ENCODE measurements at places on chromosomes 11 and 22. TPM values are rescaled to one million over a fixed set of nuclear protein-coding genes. Genes with fewer than 3 reads are reported as not detected.

Gene MMP27
- polyA plus RNA-seq: 0.04 TPM

Gene MMP13
- polyA plus RNA-seq: not detected

Gene TMEM25
- 5.3 TPM for polyA plus RNA-seq

Gene TRPM5
- polyA plus RNA-seq: not detected

Gene B4GAT1
- polyA plus RNA-seq: 4.9 TPM

Gene ACTN3
- 0.02 TPM for polyA plus RNA-seq

Gene CNGA4
- 0.06 TPM for polyA plus RNA-seq

Gene RAPSN
- 0.13 TPM for polyA plus RNA-seq

Gene SOX10
- 0.63 TPM for polyA plus RNA-seq

Gene FOLR3
- polyA plus RNA-seq: 0.41 TPM

Gene CLTCL1
- 2.8 TPM for polyA plus RNA-seq

Gene OR52H1
- not detected for polyA plus RNA-seq

Gene IGLL1
- not detected for polyA plus RNA-seq

Gene ARHGAP20
- 0.60 TPM for polyA plus RNA-seq

Gene OR5L2
- not detected for polyA plus RNA-seq

Gene B3GAT1
- polyA plus RNA-seq: 0.10 TPM

Gene LYVE1
- polyA plus RNA-seq: 4.1 TPM

Gene P4HA3
- polyA plus RNA-seq: 0.08 TPM

Gene ANGPTL5
- polyA plus RNA-seq: 0.04 TPM

Gene FXYD2
- 1.0 TPM for polyA plus RNA-seq

Gene F2
- polyA plus RNA-seq: not detected

Gene MFNG
- 3.1 TPM for polyA plus RNA-seq

Gene RIBC2
- polyA plus RNA-seq: 1.5 TPM

Gene KCNK7
- 19.8 TPM for polyA plus RNA-seq

Gene INS
- 1.4 TPM for polyA plus RNA-seq

Gene RRM1
- polyA plus RNA-seq: 33.5 TPM

Gene ACR
- polyA plus RNA-seq: 0.20 TPM

Gene C22orf42
- not detected for polyA plus RNA-seq

Gene TUBA8
- 0.98 TPM for polyA plus RNA-seq

Gene OR51E2
- not detected for polyA plus RNA-seq

Gene ALDH3B2
- polyA plus RNA-seq: 62.8 TPM

Gene CTSW
- polyA plus RNA-seq: 1.3 TPM

Gene CD3G
- polyA plus RNA-seq: 0.45 TPM

Gene SCUBE1
- 2.2 TPM for polyA plus RNA-seq

Gene C11orf16
- polyA plus RNA-seq: not detected

Gene UBQLN3
- polyA plus RNA-seq: not detected

Gene SMIM35
- polyA plus RNA-seq: 0.02 TPM

Gene ZBTB16
- polyA plus RNA-seq: 9.6 TPM

Gene PLEKHA7
- polyA plus RNA-seq: 46.0 TPM
